ENCODE measurements at places on chromosomes 7 and 10. TPM values are rescaled to one million over a fixed set of nuclear protein-coding genes. Genes with fewer than 3 reads are reported as not detected.
A peak's percentile ranks its signal among the peaks of the same experiment; 100 is the strongest.

DNA sequence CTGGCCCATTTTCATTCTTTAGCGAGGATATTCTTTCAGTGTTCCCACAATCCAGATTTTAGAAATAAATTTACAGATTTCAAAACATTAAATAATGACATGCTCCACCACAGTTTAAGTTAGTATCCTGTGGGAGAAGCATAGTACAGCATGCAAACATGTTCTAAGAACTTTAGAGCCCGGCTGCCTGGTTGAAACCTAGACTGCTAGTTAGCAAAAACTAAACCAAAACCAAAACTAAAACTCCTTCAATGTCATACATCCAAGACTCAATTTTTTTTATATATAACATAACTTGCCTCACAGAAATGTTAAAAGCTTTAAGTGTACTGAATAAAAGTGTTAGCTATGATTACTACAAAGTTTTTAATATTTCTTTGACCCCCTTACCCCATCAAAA, 17.0 kb downstream of the TRA2A start:
- no peak for DNase-seq

DNA sequence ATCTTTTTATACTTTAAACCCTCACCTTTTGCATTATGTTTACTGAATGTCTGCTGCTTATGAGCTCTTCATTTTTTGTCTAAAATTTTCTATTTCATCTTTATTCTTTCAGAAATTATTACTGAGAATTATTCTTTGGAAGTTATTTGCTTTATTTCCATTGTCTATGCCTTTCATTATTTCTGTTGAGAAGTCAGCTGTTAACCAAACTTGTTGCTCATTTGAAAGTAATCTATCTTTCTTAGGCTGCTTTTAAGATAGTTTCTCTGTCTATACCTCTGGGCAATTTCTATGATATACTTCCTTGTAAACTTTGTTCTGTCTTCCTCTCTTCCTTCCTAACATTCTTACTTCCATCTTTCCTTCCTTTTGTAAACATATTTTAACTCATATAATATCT, 1165.9 kb upstream of the CELF2 start:
- no peak for DNase-seq

DNA sequence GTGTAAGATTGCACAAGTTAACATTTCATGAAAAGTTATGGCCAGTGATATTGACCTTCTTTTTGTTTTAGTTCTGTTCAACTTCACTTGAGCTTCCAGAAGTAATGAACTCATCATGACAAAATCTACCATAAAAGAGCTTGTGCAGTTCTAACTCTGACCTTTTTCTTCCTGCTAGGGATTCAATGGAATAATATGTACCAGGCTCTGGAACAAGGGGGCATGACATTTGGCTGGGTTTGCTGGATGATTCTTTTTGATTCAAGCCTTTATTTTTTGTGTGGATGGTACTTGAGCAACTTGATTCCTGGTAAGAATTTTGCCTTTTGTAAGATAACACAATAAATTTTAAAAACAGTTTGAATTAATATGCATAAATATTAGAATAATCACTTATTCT, 205.0 kb downstream of the ABCA13 start:
- DNase-seq, result no peak

DNA sequence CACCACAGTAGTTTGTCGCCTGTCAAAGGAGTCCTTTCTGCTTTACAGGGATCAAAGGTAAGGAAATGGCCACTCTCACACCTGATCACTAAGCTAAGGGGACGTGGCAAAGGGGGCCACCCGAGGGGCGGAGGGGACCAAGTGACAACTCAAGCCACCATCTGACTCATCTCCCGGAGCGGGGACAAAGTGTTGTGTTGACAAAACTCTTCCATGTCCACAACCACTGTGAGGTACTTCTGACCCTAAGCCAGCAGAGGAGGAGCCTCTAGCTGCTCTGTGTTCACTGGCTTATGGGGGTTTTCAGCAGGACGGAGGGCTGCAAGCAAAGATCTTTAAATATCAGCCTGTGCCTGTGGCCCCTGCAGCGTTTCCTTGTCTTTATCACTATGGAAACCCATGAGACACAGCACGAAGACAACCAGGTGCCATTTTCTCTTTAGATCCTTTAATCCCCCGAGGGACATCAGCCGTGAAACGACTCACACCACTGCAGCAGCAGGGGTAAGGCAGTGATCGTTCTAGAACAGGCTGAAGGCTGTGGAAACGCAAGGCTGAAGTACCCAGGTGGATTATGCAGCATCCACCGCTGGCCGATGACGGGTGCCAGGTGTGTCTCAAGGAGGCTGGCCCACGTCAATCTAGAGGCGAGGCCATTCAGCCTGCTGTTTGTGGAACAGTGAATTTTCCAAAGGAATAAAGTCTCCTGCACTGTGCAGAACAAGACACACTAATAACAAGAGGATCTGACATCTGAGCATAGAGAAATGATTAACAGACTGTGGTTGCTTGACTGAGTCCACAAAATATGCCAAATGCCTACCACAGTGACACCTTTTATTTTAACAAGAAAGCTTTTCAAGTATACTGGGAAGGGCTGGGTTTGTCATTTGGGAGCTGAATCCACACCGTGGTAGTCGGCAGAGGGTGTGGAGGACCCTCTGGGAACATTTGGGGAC, 26.6 kb upstream of the DDC start:
- no peak for DNase-seq

DNA sequence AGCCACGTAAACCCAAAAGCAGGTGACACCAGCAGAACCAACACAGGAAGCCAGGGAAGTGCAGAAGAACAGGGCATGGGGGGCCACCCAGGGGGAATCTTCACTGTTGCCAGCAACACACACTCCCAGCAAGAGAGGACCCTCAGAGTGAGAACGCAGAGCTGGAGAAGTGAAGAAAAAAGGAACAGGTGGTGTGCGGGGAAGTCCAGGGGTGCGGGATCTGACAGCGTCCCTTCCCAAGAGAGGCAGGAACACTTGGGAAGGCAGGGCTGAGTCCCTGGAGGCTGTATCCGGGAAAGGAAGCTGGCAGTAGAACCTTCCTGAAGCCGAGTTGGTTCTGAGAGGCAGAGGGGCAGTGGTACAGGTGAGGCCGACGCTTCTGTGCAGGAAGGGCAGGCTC, 27.7 kb downstream of the AGAP4 start:
- no peak for DNase-seq

DNA sequence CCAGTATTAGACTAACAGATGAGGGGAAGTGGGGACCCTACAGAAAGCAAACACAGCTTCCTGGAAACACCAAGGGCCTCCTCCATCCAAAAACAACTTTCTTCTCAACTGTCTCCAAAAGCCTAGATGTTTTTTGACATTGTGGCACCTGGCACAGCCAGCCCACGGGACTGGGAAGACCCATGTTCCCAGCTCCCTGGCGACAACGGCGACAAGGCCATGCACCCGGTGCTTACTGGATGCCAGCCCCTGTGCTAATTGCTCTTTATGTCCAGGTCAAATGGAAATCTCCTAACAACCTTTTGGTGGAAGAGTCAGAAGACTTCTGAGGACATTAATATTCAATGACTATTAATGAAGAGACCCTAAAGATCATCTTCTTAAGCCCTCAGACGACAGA, 7.1 kb downstream of the FGFR2 start:
- no peak for DNase-seq

GRCh38 chr7:12596225-12596790, 25.8 kb downstream of the SCIN start:
- DNase-seq, result no peak

DNA sequence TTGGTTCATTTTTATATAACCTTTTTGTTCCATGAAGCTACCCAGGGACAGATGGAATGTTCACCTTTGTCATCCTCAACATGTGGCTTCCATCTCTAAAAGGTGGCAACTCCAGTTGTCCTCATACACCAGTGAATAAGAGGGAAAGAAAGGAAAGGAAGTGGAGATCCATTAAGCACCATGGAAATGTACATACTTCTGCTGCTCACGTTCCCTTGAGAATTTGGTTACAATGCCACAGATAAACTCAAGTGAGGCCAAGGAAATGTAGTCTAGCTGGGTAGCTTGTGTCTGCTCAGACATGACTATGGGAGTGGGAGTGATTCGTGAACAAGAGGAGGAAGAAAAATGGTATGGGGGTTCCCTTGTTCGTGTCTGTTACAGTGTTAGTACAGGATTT, 237.1 kb upstream of the FAM3C start:
- DNase-seq, result no peak

GRCh38 chr10:100372415-100373297, 25.6 kb downstream of the SCD start:
- no peak for DNase-seq

GRCh38 chr10:116408719-116409118, 18.9 kb upstream of the PNLIPRP3 start:
- DNase-seq, result no peak

DNA sequence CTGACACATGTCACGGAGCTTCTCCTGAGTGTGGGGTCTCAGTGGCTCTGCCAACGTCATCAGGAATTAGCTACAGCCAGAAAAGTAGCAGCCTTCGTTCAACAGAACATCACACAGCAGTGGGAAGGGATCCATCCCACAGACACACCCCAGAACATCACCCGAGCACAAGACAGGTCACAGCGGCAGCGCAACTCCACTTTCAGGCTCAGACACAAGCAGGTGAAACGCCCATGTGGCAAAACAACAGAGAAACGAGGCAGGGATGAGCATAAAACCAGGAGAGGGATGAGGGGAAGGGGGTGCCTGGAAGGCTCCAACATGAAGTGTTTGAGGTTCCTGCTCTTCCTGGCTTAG, 44.8 kb downstream of the CAMK2B start:
- DNase-seq, result no peak

GRCh38 chr7:139774376-139774775, 3.4 kb downstream of the HIPK2 start:
- DNase-seq, result no peak

- no peak for DNase-seq
These were observed 148.3 kb downstream of the SVIL start for GRCh38 chr10:29486433-29486832.

- no peak for DNase-seq
These were observed 16.0 kb downstream of the GIMAP5 start for GRCh38 chr7:150753239-150753638.

- no peak for DNase-seq
These were observed 18.3 kb upstream of the PODXL start for GRCh38 chr7:131574741-131575140.

DNA sequence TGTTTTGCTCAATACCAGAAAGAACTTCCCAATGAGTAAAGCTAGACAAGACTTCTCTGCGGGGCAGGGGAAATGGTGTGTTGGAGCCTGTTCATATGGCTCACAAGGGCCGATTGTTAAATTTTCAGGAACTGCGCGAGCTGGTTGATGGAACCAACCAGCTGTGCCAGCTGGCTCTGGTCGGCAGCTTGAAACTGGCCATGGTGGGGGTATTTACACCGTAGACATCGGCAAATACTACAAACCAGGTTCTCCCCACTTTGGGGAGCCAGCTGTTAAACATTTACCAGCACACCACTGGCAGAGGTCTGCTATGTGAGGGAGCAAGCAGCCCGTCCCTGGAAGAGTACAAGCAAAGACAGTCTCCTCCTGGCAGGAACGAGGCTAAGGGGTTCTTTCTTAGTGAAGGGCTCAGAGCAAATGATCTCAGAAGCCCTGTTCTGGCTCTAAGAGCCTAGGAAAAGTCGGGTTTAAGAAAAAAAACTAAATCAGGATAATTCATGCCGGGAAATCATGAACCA, 8.8 kb upstream of the ZMIZ1 start:
- DNase-seq, result no peak

DNA sequence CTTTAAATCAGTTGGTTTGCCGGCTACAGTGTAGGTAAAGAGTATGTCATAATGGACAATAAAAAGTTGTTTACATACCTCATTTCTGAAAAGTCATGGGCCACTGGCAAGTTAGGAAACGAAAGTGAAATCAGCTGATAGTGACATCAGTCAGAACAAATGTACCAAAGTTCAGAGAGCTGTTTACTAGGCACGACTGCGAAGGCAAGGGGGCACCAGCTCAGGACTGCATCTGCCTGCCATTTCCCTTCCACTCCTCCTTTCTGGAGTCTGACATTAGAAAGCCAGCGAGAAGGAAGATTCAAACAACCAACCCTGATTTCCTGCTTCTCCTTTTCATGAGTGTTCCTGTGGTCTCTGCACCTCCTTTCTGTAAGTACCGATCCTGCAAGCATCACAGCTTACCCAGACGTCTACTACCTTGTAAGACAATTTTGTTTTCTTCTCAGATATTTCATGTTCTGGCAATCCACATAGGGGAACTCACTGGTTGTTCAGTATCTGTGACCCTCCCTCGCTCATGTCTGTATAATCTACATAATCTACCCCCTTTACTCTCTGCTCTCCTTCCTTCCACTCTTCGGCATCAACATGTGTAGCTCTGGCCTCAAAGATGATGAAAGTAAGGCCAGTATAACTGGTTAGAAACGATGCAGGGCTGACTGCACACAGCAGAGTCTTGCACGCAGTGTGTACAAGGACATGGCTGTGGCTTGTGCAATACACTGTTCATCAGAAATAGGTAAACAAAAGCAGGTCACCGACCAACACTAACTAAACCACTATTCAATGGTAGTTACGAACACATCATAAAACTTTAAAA, at the start of gene TMEM140:
Gene TMEM140, plus strand, starts transcription at position 174 of the 823 bp plus-strand sequence. CDS start 16,370 bp downstream, outside the sequence.
- peak; percentile 79 for DNase-seq

- DNase-seq, result no peak
These were observed 52.8 kb upstream of the WAC start for GRCh38 chr10:28479927-28480627.

- DNase-seq, result no peak
These were observed 8.4 kb upstream of the GBX1 start for GRCh38 chr7:151175793-151176311.

- no peak for DNase-seq
These were observed 5.0 kb upstream of the SORCS1 start for GRCh38 chr10:107169516-107169915.

DNA sequence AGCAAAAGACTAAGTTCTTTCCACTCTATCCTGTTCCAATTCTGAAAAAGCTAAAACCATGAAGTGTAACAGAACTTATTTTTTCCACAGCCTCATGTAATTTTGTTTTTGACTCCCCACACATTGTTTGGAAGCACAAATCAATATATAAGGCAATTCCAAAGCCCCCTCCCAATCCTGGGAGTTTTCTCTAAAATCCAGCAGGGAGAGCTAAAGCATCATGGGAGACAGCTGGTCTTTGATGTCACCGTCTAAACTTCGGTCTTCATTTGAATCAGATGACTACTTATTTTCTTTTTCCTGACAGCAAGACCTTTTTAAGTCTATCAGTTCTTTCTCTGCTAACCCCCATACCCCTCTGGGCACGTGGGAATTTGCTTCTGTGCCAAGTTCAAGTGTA, 33.3 kb upstream of the PON1 start:
- DNase-seq, result no peak

- no peak for DNase-seq
These were observed 10.4 kb downstream of the HDAC9 start for GRCh38 chr7:18505870-18506460.

GRCh38 chr10:129971381-129972144, 7.5 kb upstream of the EBF3 start:
- DNase-seq, result peak; percentile 19

Gene OR6V1
- not detected for total RNA-seq

Gene MYH16
- total RNA-seq, result not detected

Gene FOXP2
- not detected for total RNA-seq

Gene SPDYE16
- 0.30 TPM for total RNA-seq

Gene ARMS2
- total RNA-seq, result not detected

Gene ATG9B
- 12.3 TPM for total RNA-seq

Gene AGBL3
- 1.9 TPM for total RNA-seq

Gene MINDY4
- 1.3 TPM for total RNA-seq

Gene RET
- total RNA-seq, result 0.10 TPM

Gene FAM25C
- not detected for total RNA-seq

Gene WDFY4
- total RNA-seq, result 0.37 TPM

Gene HABP2
- total RNA-seq, result not detected

Gene MICALL2
- total RNA-seq, result 2.7 TPM

Measured in activated CD4-positive, alpha-beta T cell treated with anti-CD3 and anti-CD28 coated beads, Interleukin-2, amount 10 ng/mL, durations not matched to agents 7 days and 5 days (primary cell).